Activated naive CD8-positive, alpha-beta T cell treated with anti-CD3 and anti-CD28 coated beads, Interleukin-2, amount 50 U/mL, for 24 hours (primary cell): ENCODE measurements at places on chromosomes 2 and 18.

DNA sequence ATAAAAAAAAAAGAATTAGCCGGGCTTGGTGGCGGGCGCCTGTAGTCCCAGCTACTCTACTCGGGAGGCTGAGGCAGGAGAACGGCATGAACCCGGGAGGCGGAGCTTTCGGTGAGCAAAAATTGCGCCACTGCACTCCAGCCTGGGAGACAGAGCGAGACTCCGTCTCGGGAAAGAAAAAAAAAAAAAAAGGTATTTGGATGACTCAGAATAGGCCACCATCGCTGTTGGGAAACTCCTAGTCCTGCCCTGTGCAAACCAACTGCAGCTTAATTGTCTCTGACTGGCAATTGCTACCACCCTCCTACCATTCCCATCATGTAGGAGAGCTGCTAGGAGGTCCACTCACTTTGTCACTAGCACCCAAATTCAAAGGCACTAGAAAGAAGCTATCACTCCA, 43.5 kb downstream of the ATP8B1 start:
- no peak for DNase-seq

DNA sequence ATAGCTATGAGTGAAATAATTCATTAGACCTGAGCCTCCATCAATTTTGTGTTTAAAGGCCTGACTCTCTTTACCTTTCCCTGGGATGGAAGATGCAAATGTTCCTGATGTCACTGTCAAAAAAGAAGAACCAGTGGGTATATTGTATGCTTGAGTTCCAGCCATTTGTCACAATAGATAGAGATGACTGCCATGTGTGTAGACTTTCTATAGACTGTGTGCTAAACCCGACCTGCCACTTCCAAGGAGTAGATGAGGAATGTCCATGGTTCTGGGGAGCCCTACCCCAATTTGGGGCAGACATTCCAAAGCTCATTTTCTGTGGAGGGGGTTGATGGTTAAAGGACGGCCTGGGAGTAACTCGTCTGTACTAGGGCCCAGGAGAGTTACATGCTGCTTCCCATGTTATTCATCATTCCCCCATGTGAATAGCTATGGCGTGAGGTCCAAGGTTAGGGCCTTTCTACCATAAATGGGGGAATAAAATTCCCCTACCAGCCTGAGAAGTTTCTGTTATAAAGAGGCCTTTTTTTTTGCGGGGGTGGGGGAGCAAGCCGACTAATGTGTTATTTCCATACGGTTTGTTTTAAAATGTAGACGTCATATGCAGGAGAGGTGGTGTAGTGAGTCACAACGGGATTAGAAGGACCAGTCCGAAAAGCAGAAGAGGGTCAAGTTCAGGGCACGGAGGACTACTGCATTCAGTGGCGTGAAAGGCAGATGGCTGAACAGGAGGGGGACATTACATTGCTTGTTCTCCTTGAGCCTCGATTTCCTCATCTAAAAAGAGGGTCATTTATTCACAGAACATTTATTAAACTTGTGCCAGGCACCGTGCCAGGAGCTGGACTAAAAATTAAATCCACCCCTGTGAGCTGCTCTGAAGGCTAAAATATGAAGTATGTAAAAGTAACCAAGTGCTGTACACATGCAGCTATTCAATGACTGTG, 24.0 kb downstream of the IL1B start:
- DNase-seq = no peak

GRCh38 chr2:44398243-44398897, 36.6 kb downstream of the CAMKMT start:
- DNase-seq = no peak

DNA sequence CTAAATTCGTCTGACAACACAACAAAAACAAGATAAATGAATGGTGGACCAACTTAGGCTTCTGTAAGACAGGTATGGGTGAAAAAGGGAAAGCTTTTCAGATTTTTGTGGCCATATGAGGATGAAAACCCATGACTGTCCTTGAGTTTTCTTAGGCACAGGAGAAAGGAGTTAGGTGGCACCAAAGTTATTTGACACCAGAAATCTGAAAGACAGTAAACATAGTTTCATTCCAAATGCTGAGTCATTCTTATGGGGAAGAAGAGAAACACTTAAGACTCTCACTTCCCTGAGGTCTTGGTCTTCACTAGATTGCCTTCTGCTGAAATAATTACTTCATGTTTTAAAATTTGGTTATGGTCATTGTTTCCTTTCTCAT, 5.2 kb upstream of the GPD2 start:
- DNase-seq = no peak

GRCh38 chr2:177229442-177230242, 17.0 kb downstream of the HNRNPA3 start:
- DNase-seq = no peak

DNA sequence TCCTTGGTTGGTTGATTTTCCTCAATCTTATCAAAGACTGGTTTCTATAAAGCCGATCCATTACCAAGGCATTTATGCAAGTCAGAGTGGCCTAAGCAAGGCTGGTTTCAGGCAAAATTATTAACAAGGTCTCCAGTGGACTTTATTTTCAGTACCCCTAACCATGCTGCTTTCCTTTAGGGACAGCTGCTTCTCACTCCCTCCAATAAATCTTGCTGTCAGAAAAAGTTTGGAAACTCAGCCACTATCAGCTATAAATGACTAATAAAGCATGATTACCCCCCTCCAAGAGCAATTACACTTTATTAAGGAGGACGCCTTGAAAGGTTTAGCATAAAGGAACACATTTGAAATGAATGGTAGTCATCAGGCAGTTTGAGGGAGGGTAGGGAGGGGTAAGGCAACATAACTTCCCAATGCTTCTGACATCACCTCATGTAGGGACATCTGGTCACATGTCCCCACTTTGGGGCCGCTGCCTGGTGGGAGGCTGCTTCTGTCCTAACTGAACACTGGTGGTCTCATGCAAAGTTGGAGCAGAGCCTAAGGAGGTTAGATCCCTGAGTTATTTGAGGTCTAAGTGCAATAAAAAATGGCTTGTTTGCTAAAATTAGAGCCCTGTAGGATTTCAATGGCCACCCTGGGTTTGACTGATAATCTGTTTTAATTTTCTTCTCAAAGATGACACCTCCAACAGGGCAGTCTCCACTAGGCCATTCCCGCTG, 58.0 kb upstream of the TMEM178A start:
- DNase-seq = no peak

DNA sequence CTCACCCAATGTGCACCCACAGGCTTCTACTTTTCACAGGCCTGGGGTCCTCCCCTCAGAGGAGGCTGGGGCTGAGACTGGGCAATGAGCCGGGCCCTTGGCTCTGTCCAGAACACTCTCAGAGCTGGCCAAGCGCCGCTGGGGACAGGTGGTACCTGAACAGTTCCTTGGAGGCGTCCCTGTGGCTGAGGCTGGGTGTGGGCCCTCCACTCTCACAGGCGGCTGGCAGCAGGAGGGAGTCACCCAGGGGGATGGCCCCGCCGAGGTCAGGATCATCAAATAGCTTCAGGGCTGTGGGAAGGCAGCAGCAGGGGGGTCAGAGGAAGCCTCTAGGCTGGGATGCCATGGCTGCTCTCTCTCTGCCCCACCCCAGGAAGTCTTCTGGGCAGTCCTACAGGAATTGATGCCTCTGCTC, 27.1 kb downstream of the HS1BP3 start:
- no peak for DNase-seq

DNA sequence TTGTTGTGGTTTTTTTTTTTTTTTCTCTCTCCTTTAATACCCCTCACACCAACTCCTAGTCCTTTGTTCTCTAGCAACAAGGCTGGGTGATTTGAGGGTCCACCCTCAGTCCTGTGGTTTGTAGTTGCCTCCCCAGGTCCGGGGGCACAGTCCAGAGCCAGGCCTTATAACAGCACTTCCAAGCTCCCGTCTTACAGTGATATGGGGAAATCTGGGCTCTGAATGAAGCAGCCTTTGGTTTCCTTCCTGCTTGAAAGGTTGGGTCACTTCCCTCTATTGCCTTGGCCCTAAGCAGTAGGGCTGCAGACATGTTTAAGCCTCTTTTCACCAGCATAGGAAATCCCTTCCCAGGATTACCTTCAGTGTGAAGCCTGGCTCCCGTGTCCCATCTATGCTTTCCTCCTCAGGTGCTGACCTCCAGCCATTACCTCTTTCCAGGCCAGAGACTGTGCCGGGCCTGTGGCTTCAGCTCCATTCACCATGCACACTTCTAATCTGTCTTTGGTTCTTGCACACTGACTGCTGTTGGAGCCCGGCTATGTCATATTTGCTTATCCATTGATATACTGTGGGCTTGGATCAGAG, 21.2 kb upstream of the NTSR2 start:
- no peak for DNase-seq

- no peak for DNase-seq
Observed at GRCh38 chr2:194714541-194714940, 942.5 kb upstream of the SLC39A10 start.

DNA sequence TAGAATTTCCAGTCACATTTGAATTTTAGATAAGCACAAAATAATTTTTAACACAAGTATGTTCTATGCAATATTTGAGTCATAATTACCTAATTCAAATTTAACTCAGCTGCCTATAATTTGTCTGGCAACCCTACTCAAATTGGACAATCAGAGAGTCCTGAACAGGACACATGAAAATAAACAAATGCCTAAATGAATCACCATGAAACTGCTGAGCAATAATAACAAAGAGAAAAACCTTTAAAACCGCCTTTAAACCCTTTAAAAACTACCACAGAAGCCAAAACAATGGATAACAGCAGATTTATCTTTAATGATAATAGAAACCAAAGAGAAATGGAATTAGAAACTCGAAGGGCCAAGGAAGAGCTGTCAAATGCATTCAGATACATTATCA, 39.5 kb downstream of the ARL4C start:
- no peak for DNase-seq

- DNase-seq = no peak
Observed at GRCh38 chr18:12803069-12803936, 80.7 kb downstream of the PTPN2 start.

GRCh38 chr18:55320424-55321264, 267.3 kb downstream of the TCF4 start:
- no peak for DNase-seq
